ENCODE measurements at places on chromosomes 2 and 18.

- DNase-seq: no peak
Observed at GRCh38 chr2:154952346-154952980, 254.0 kb downstream of the KCNJ3 start.

- DNase-seq: no peak
Observed at GRCh38 chr2:138495384-138495783, 6.2 kb upstream of the SPOPL start.

GRCh38 chr2:8036366-8036765, 645.5 kb upstream of the ID2 start:
- DNase-seq: no peak

DNA sequence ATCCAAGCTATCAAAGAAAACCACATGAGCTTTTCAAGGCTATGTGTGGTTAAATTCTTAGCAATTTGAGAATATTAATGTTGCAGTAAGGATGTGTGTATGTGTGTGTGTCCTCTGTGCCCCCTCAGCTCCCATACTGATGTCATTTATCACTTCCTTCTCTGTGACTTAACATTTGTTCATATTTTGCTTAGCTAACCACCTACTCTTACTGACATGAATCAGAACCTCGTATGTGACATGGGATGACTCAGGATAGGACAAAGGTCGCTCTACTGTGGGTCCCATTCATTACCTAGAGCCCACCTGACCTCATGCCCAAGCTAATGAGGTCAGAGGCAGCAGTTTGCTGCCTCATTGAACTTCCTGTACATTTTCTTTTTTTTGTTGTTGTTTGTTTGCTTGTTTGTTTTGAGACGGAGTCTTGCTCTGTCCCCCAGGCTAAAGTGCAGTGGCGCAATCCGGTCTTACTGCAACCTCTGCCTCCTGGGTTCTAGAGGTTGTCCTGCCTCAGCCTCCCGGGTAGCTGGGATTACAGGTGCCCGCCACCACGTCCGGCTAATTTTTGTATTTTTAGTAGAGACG, 36.3 kb downstream of the MOGAT1 start:
- DNase-seq: no peak

DNA sequence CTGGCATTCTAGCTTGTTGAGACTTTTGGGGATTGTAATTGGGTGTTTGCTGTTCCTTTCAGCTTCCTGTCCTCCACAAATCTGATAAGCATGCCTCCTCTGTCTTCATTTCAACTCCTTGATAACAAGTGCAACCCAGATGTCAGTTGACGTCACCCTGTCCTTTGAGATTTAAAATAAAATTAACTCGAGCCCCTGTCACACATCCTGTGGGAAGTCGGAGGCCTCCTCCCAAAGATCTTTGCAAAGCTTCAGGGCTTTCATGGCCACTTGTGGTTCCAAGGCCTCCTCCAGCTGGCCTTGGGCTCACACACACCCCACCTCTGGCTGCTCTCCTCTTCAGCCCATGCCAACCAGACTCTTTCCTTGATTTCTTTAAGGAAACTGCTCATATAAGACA, 69.9 kb upstream of the ITGA6 start:
- DNase-seq: no peak

- no peak for DNase-seq
Observed at GRCh38 chr18:6505498-6505875, 90.8 kb upstream of the L3MBTL4 start.
